ENCODE measurements at places on chromosomes 11 and 22. TPM values are rescaled to one million over a fixed set of nuclear protein-coding genes. Genes with fewer than 3 reads are reported as not detected.

The TEX12 gene
- total RNA-seq = not detected

The OR51E1 gene
- not detected for total RNA-seq

The CALCA gene
- total RNA-seq = not detected

The FERMT3 gene
- total RNA-seq = 6.6 TPM

The SF3B2 gene
- 221 TPM for total RNA-seq

The SEPTIN3 gene
- 1.5 TPM for total RNA-seq

The PRDX5 gene
- 441 TPM for total RNA-seq

The SMIM35 gene
- total RNA-seq = not detected

- peak; percentile 33 for DNase-seq
- no peaks in the 10 kb centered on the region for H3K36me3 ChIP-seq
- H3K27ac ChIP-seq = no peak overlapping the region
- no peaks in the 10 kb centered on the region for H3K27me3 ChIP-seq
Measured at GRCh38 chr11:123272565-123272964, 77.5 kb upstream of the CLMP start.

DNA sequence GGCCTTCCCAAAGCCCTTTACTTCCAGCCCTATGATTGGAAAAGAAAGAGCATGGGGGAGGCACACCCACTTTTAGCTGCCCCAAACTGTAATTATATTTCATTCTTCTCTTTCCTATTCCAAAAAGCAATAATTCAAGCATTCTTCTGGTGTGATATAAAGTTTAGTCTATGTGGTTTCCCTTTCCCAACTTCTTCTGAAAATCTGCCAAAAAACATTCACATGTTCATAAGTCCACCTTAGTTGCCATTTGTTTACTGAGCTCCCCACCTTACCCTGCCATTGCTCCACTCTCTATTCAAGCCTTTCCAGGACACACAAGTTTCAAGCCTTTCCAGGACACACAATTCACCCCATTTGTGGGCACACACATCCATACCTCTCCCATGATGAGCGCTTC is 111.6 kb upstream of the BMAL1 start:
- H3K27me3 ChIP-seq = no peaks in the 10 kb centered on the region
- H3K4me1 ChIP-seq = peaks cover 21% of the 10 kb centered on the region
- no peak for DNase-seq
- no peak overlapping the region for H3K4me3 ChIP-seq
- no peak overlapping the region for H3K27ac ChIP-seq

GRCh38 chr22:28819253-28820096 is 19.1 kb upstream of the XBP1 start:
- no peaks in the 10 kb centered on the region for H3K36me3 ChIP-seq
- H3K27me3 ChIP-seq = no peaks in the 10 kb centered on the region
- peak; percentile 87 for DNase-seq
- H3K4me1 ChIP-seq = peaks cover 54% of the 10 kb centered on the region
- peak overlapping the region; percentile 6 for H3K4me3 ChIP-seq

DNA sequence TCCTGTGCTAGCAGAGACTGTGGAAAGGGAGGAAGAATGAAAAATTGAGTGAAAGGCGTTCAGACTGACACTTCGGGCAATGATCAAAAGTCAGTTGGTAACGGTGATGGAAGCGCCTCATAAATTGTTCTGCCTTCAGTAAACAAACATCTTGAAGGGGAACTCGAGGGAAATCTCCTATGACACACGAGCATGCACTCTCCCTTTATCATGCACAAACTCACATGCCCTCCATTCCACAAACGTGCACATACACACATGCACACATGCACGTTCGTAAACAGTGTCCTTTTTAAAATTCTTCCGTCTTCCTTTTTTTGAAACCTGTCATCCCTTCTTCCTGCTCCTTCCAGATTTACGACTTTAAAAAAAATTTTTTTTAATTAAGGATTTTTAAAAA is 77.8 kb upstream of the TMEM45B start:
- H3K27me3 ChIP-seq = no peaks in the 10 kb centered on the region
- no peaks in the 10 kb centered on the region for H3K36me3 ChIP-seq
- H3K4me1 ChIP-seq = peaks cover 57% of the 10 kb centered on the region
- peak; percentile 22 for DNase-seq
- H3K27ac ChIP-seq = peak overlapping the region; percentile 90

- H3K4me1 ChIP-seq = peaks cover 4% of the 10 kb centered on the region
- no peak overlapping the region for H3K27ac ChIP-seq
- H3K27me3 ChIP-seq = no peaks in the 10 kb centered on the region
Measured at GRCh38 chr22:36828815-36829214, 12.0 kb upstream of the PVALB start.

DNA sequence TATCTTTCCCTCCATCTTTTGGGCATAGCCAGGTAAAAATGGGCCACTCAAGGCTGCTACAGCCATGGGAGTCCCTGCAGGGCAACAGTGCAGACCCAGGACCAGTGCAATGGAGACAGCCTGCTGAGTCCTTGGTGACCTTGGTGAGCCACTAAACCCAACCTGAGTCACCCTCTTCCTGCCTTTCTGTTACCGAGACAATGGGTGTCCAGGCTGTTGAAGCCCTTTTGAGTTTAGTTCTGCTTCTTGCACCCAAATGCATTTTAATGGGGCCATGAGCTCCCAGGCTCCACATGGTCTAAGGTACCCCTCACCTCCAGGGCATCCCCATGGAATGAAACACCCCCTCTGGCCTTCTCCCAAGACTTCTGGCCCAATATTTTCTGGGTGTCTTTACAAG is 874 bp upstream of the PLAAT4 start:
- DNase-seq = no peak
- H3K27ac ChIP-seq = no peak overlapping the region
- H3K4me1 ChIP-seq = peaks cover 40% of the 10 kb centered on the region
- no peaks in the 10 kb centered on the region for H3K27me3 ChIP-seq

- no peak overlapping the region for H3K27ac ChIP-seq
- no peak for DNase-seq
- no peaks in the 10 kb centered on the region for H3K36me3 ChIP-seq
- peaks cover 16% of the 10 kb centered on the region for H3K27me3 ChIP-seq
- H3K4me1 ChIP-seq = peaks cover 10% of the 10 kb centered on the region
Measured at GRCh38 chr11:121024989-121025388, 1.1 kb downstream of the TBCEL start.

- H3K4me3 ChIP-seq = no peak overlapping the region
- no peak overlapping the region for H3K27ac ChIP-seq
- H3K4me1 ChIP-seq = peaks cover 60% of the 10 kb centered on the region
- no peaks in the 10 kb centered on the region for H3K36me3 ChIP-seq
- no peak for DNase-seq
Measured at GRCh38 chr11:73265853-73266645, 6.1 kb upstream of the P2RY6 start.

- no peak for DNase-seq
- peaks cover 24% of the 10 kb centered on the region for H3K4me1 ChIP-seq
- H3K27me3 ChIP-seq = peaks cover 20% of the 10 kb centered on the region
- no peak overlapping the region for H3K27ac ChIP-seq
Measured at GRCh38 chr11:69821511-69822040, 2.4 kb upstream of the FGF3 start.

- no peaks in the 10 kb centered on the region for H3K27me3 ChIP-seq
- DNase-seq = no peak
- peaks cover 39% of the 10 kb centered on the region for H3K36me3 ChIP-seq
- H3K4me1 ChIP-seq = peaks cover 24% of the 10 kb centered on the region
Measured at GRCh38 chr11:57318178-57318577, 6.6 kb downstream of the TNKS1BP1 start.

GRCh38 chr11:78812513-78813293 is 238.0 kb upstream of the NARS2 start:
- peaks cover 73% of the 10 kb centered on the region for H3K27me3 ChIP-seq
- H3K4me1 ChIP-seq = no peaks in the 10 kb centered on the region
- no peak overlapping the region for H3K27ac ChIP-seq
- no peaks in the 10 kb centered on the region for H3K36me3 ChIP-seq

- H3K27me3 ChIP-seq = peaks cover 22% of the 10 kb centered on the region
- H3K4me1 ChIP-seq = no peaks in the 10 kb centered on the region
- DNase-seq = no peak
- no peak overlapping the region for H3K27ac ChIP-seq
Measured at GRCh38 chr11:116396331-116396730, 376.5 kb downstream of the BUD13 start.

GRCh38 chr22:40580631-40581030 is 55.9 kb downstream of the MRTFA start:
- H3K4me1 ChIP-seq = no peaks in the 10 kb centered on the region
- no peaks in the 10 kb centered on the region for H3K27me3 ChIP-seq
- H3K27ac ChIP-seq = no peak overlapping the region
- no peak overlapping the region for H3K4me3 ChIP-seq
- no peak for DNase-seq

GRCh38 chr22:31490496-31490925 is 869 bp upstream of the EIF4ENIF1 start:
- 0 out of 2 replicates have a peak, but pooled peaks cover under 1% of the 10 kb centered on the region for H3K36me3 ChIP-seq
- no peaks in the 10 kb centered on the region for H3K27me3 ChIP-seq
- peak; percentile 66 for DNase-seq
- peaks cover 20% of the 10 kb centered on the region for H3K4me1 ChIP-seq

GRCh38 chr11:119726585-119727522 is 2.1 kb downstream of the NECTIN1 start:
- no peaks in the 10 kb centered on the region for H3K27me3 ChIP-seq
- H3K4me3 ChIP-seq = peak overlapping the region; percentile 93
- H3K4me1 ChIP-seq = peaks cover 26% of the 10 kb centered on the region
- no peak overlapping the region for H3K27ac ChIP-seq

DNA sequence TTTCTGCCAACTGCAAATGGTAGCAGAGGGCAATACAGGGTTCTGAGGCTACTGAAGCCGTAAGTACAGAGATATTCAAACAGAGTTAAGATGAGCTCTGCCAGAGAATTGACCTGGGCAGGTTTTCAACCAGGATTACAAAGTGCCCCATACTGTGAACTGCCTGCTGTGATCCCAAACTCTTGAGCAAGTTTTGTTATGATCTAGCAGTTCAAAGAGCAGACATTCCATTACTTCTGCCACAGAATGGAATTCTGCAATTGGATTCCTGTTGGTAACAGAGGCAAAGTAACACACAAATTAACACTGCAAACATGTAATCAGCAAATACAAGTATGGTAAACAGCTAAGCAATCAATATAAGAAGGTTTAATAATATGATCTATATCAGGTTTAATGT is 31.2 kb downstream of the ALG9 start:
- no peaks in the 10 kb centered on the region for H3K27me3 ChIP-seq
- H3K4me3 ChIP-seq = no peak overlapping the region
- H3K36me3 ChIP-seq = peaks cover 42% of the 10 kb centered on the region
- peak; percentile 74 for DNase-seq
- peak overlapping the region; percentile 50 for H3K27ac ChIP-seq
- peaks cover 69% of the 10 kb centered on the region for H3K4me1 ChIP-seq

DNA sequence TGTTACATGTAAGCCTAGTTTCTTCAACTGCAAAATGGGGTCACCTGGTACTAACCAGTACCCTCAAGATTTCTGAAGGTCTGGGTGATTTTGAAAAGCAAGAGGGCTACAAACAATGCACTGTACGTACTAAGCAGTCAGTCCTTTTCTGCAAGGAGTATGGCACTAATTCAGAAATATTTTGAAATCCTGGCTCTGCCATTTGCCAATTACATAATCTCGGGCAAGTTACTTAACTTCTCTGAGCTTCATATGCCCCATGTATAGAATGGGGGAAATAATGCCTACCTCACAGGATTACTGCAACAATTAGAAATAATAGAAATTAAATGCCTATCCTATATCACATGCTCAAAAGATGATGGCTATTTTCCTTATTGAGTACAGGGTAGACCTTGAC is 60.7 kb upstream of the CCDC89 start:
- no peak overlapping the region for H3K4me3 ChIP-seq
- H3K4me1 ChIP-seq = peaks cover 34% of the 10 kb centered on the region
- no peaks in the 10 kb centered on the region for H3K27me3 ChIP-seq
- no peak for DNase-seq
